ENCODE measurements at places on chromosomes 2 and 18.

DNA sequence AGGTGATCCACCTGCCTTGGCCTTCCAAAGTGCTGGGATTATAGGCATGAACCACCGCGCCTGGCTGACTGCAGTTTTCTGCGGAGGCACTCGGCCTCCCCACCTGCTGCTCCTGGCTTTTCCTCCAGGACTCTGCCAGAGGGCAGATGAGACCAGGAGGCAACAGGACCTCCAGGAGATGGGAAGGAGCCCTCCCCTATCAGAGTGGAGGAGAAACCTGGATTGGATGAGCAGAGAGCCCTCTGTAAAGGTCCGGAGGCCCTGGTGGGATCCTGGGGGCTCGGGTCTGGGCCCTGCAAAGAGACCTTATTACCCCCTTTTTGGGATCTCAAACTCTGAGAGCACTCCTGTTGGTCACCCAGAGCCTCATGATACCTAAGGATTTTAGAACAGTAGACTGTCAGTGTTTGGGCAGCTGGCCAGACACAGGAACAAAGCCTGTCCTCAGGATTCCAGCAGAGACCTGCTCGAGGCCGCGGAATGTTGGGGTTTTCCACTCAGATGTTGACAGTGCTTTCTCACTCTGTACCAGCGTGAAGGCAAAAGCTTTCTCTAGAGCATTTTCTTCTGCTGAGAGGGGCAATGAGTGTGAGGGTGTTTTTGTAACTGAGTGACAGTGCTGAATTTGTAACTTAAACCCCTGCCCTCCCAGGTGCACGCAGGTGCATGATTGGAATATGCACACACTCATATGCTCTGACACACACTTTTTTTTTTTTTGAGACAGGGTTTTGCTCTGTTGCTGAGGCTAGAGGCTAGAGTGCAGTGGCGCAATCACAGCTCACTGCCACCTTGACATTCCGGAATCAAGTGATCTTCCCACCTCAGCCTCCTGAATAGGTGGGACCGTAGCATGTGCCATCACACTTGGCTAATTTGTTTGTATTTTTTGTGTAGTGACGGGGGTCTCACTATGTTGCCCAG, 48.4 kb downstream of the NPPC start:
- DNase-seq, result no peak

DNA sequence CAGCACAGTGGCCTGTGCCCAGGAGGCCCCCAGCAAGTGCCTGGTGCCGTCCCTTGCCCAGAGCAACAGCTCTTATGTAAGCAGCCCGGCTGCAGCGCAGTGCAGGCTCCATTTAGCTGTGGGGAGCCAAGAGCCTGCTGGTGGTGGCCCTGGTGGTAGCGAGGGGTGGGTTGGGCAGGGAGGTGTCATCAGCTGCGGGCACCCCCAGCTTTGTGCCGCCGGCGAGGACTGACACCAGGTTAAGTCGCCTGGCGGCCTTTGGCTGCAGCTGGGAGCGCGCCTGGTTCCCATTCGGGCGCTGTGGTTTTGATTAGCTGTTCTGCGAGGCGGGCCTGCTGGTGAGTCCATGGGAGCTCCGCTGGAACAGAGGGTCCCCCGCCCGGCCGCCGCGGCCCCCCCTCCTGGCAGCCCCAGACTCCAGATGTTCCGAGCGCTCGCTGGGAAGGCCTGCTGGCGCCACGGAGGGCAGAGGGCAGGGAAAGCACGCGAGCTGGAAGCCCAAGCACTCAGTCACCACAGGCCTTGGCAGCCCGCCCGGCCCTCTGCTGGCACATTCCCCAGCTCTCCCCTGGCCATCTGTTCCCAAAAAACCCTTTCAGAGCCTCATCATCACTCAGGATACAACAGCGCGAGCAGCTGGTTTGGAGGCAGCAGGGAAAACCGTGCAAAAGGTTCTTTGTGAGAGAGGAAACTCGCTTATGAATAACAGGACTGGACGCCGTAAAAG, 18.4 kb downstream of the ATOH8 start:
- peak; percentile 99 for DNase-seq

GRCh38 chr2:204260901-204261300, 284.4 kb upstream of the PARD3B start:
- DNase-seq, result no peak

DNA sequence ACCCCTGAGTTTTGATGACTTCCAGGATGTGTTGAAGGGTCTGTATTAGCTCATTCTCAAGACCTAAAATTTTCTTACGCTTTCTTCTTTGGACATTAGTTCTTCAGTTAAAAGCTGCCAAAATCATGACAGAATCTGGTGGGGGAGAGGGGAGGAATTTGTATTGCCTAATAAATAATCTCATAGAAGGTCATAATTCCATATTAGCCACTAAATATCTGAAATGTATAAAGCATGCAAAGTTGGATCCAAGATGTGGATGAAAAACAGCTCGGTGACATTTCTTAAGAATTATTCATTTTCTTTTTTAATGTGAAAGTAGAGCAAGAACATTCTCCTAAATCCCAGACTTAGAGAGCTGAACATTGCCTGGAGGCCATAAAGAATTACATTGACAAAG, 120.1 kb downstream of the MMADHC start:
- DNase-seq, result no peak

- no peak for DNase-seq
Measured at GRCh38 chr18:10928772-10929373, 220.5 kb downstream of the PIEZO2 start.

- DNase-seq, result no peak
Measured at GRCh38 chr2:222322236-222322635, 23.4 kb upstream of the PAX3 start.

DNA sequence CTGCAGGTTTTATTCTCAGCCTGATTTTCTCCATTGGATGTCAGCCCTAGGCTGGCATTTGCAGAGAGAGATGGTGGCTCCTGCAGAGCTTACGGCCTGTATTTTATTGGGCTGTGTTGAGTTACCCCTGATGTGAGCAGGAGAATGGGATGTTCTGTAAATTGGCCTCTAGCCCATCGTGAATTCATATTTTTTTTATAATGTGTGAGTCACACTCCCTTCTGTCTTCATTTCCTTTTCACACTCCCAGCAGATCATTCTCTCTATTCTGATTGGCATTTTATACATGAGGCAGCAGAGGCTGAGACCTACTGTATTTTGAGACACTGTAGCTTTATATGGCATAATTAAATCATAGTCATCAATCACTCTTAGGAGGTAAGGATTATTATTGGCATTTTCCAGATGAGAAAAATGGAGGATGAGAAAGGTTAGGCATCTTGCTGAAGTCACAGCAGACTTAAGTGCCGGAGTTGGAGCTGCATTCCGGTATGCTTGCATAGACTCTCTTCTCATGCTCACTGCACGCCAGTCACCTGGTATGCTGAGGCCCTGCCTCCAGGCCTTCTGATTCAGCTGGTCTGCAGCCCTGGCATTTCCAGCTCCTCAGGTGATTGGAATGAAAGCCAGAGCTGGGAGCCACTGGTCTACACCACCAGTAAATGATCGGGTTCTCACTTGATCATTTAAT, 142.4 kb downstream of the NEDD4L start:
- peak; percentile 30 for DNase-seq

DNA sequence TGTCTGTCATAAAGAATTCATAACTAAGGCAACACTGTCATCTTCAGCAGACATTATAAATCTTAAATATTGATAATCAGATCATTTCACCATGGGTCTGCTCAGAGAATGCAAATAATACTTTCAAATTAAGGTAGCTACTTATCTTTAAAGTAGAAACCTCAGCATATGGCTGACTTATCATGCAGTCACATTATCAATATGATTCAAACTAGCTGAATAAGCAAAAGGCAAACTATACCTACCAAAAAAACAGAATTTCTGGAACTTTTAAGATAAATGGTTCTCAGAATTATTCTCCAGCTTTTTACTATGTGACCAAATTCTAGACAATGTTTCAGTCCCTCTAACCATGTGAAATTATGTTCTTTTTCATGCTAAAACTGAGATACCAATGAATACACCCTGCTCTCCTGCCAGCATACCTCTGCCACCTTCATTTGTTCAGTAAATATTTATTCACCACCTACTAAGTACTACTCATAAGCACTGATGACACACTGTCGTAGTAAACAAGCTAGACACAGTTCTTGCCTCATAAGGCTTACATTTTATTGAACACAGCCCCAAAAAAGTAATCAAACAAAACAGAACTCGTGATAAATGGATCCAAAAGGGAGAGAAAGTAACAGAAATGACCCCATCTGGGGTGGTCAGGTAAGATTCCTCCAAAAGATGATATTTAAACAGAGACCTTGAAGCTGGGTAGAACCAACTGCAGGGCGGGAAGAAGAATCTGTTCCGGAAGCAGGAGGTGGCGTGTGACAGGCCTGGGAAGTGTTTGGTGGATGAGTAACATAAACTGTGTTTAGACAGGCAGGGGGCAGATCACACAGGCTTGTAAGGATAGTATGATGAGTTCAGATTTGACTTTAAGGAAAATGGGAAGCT, 17.7 kb downstream of the SPIRE1 start:
- DNase-seq, result no peak

GRCh38 chr18:47490882-47491281, 239.4 kb upstream of the SKOR2 start:
- DNase-seq, result no peak

DNA sequence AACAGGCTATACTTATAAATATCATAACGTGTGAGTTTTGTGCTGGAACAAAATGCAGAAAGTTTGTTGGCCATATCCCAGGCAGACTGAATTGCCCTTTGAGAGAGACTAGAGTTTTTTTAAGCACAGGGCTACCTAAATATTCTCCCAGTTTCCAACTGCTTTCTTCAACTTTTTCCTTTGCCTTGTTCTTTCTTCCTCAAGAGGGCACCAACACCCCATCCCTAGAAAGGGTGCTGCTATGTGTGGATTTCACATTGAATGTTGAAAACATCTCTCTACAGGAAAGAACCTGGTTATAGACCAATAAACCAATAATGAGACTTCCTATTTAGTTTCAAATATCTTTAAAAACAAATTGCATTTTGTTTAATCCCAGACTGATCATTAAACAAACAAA, 87.9 kb downstream of the ICOS start:
- peak; percentile 29 for DNase-seq

GRCh38 chr18:4357579-4357978, 97.5 kb downstream of the DLGAP1 start:
- DNase-seq, result no peak

- DNase-seq, result no peak
Measured at GRCh38 chr2:129492548-129492947, 486.9 kb upstream of the RAB6C start.

DNA sequence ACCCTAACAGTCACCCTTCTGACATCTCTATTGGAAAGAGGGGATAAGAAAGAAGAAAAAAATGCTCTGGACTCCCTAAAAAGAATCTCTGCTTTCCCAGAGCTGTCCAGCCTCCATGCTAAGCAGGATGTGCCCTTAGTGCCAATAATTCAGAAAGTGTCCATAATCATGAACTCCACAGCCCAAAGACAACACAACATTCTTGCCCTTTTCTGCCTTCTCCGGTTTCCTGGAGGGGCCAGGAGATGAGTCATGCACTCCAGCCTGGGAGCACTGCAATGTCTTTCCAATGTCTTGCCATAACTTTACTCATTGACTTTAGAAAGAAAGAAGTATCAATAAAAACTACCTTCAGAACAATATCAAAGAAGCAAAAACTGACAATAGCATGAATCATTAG, 44.0 kb downstream of the KLF7 start:
- peak; percentile 82 for DNase-seq

DNA sequence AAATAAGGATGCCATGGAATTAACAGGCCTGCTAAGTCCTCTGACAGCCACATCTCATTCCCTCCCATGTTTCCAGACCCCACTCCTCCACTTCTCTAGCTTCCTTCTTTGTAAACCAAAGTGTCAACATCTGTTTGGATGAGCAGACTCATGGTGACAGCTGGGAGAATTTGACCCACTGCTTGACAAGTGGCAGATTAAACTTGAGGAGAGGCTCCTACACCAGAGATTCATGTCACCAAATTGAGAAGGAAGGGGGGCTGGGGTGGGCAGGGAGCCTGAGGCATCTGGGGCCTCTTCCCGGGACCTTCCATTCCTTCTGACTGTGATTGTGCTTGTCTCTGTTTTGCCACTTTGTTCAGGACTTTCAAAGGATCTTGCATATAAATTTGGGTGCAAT, 41.0 kb upstream of the IGFBP5 start:
- no peak for DNase-seq

GRCh38 chr18:25895518-25895917, 194.9 kb downstream of the SS18 start:
- no peak for DNase-seq

DNA sequence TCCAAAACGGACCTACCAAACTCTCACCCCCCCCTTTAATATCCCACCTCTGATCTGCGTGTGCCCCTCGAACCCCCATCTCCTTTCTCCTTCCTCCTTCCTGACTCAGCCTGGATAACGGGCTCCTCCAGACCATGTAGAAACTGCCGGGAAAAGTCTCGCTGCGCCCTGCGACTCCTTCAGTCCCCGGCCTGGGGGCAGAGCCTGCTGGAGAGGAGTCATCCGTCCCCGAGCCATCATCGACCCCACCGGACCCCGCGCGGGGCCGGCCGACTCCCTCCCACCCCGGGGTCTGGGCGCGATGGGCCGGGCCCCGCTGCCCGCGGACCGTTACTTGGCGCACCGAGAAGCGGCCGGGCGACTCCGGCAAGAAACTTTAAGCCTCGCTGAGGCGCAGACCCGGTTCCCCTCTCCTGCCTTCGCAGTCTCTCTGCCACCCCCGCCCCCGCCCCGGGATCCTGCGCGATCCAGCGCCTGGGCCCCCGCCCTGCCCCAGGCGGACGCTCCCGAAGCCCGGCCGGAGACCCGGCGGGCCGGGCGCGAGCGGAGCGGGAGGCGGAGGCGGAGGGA, 3.4 kb downstream of the ZEB2 start:
- no peak for DNase-seq

GRCh38 chr2:39435234-39435633, 1.9 kb downstream of the MAP4K3 start:
- no peak for DNase-seq

- DNase-seq, result no peak
Measured at GRCh38 chr2:3386448-3386958, 7.0 kb downstream of the TRAPPC12 start.

- DNase-seq, result no peak
Measured at GRCh38 chr2:9085353-9085752, 81.9 kb upstream of the MBOAT2 start.

GRCh38 chr2:239724194-239724849, 300.8 kb downstream of the NDUFA10 start:
- DNase-seq, result no peak

- DNase-seq, result no peak
Measured at GRCh38 chr2:61536180-61536571, 2.0 kb downstream of the XPO1 start.

- DNase-seq, result no peak
Measured at GRCh38 chr2:26922405-26923188, 47.8 kb upstream of the MAPRE3 start.

DNA sequence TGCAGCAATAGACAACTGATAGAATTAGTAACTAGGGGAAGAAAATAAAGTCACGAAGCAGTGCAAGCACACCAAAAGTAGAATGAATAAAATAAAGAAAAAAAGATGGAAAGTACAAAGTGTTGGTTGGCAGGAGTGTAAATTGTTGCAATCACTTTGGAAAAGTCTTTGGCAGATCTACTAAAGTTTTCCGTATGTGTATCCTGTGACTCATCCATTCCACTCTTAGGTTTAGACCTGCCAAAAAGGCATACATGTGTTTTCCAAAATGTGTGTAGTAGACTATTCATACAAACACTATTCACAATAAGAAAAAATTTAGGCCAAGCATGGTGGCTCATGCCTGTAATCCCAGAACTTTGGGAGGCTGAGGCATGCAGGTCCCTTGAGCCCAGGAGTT, 282.1 kb upstream of the FSIP2 start:
- DNase-seq, result peak; percentile 15

Data from stromal cell of bone marrow (primary cell).